RKO (cell line): ENCODE measurements at places on chromosomes 2 and 18.

DNA sequence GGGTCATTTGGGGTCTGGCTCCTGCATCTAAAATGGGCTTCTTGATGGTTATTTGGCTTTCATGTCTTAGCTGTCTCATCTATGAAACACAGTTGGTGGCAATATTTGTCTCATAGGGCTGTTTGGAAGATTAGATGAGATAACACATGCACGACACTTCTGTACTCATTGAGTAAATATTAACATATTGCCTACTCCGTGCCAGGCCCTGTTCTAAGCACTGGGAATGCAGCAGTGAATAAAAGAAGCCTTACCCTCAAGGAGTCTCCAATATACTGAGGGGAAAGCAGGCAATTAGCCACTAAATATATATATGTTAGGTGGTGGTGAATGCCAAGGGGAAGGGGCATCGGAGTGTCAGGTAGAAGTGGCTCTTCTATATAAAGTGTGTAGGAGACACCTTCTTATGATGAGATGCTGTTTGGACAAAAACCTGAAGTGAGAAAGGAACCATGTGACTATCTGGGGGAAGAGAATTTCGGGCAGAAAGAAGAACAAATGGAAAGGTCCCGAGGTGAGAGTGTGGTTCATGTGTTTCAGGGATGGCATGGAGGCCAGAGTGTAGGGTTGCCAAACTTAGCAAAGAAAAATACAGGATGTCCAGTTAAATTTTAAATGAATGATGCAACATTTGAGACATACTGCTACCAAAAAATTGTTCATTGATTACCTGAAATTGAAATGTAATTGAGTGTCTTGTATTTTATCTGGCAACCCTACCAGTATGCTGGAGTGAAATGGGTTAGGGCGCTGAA is 11.8 kb downstream of the SLC3A1 start:
- no peak for DNase-seq

DNA sequence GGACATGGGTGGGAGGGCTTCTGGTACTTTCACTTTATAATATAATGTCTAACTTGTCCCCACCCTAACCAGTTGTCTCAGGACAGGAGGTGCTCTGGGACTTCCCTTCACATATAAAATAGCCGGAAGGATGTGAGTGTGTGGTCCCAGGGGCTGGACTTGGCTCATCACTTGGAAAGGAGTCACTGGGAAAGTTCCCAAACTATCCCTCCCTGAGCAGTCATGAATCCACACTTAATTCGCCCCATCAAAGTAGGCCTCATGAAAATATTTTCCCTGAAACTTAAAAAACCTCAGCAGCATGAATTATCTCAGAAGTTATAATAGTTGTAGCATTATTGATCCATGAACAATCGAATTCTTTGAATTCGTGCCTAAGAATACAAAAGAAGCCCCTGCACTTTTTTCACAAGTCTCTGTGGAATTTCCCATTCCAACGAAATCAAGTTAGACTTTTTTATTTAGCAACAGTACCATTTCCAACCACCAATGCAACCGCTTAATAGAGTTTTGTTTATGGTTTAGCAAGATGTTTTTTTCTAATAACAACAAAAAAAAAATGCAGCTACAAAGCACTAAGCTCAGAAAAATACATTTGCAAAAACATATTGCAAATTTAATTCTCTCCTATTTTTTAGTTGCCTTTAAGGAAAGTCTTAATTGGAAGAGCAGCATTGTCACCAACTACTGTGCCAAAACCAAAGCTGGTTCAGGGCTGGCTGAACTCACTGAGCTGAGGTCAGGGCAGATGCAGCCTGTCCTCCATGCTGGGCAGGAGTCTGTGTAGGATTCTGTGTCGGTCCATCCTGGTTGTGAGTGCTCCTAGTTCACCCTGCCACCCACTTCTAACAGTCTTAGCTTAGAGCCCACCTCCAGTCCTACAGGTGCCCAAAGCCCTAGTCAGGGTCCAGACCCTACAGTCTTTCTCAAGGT is 68.8 kb upstream of the SPTBN1 start:
- DNase-seq: no peak

- DNase-seq: peak; percentile 61
Observed at GRCh38 chr18:79528846-79529245, 133.1 kb downstream of the NFATC1 start.

- DNase-seq: no peak
Observed at GRCh38 chr2:20421988-20422370, 24.9 kb upstream of the RHOB start.

DNA sequence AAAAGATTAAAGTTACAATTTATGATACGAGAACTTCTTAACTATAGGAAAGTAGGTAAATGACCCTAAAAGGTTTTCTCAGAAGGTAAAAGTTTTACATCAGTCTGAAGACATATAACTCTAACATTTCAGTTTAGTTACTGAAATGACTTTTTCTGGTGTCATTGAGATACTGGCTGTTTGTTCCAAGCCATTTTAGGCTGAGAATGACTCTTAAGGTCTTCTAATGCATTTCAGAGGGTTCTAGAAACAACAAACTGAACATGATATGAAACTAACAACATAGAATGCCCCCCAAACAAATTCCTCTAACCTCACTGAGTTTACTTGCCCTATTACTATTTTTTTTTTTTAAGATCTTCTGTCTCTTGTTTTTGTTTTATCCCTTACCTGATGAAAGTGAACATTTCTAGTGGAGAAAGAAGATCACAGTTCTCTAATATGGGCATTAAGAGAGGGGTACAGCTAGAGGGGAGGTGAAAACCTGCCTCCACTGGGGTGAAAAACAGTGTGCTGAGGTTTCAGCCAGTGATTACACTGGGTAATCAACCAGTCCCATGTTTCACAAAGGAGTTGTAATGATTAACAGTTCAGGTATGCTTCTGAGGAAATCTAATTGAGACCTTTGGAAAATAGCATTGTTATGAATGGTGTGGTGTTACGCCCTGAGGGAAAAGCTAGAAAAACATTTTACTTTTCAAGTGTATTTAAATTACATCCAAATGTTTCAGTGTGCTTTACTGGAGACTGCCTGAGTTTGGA is 11.2 kb downstream of the NABP1 start:
- peak; percentile 73 for DNase-seq

- DNase-seq: no peak
Observed at GRCh38 chr2:190452433-190452832, 44.3 kb downstream of the MFSD6 start.

- DNase-seq: no peak
Observed at GRCh38 chr18:46291149-46291548, 187.0 kb downstream of the HAUS1 start.

GRCh38 chr2:141711627-141712026 is 419.2 kb downstream of the LRP1B start:
- DNase-seq: no peak

DNA sequence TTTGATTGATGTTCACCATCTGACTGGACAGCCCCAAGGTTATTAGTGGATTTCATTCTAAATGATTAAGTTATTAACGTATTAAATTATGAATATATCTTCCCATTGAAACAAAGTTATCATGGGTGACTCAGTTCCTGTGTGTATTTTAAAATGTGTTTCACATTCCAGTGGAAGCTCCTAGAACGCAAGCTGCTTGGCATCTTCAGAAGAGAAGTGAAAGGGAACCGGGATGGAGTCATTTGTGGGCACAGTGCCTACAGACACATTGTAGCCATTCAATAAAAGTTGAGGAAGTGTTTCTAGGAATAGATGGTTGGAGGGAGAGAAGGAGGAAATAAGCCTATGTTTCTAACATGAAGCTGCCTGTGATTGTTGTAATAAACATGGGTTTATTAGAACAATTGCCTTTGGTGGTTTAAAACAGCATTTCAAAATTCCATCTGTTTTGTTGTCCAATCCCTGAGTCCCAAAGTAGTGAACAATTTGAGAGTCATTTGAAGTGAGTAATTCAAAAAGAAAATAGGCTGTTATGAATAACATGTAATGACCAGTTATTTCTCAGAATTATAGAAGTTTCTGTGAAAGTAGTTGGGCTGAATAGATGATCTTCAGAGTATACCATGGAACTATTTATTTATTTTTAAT is 143.5 kb downstream of the PKP4 start:
- DNase-seq: peak; percentile 80

- DNase-seq: no peak
Observed at GRCh38 chr2:108923019-108923700, 65.9 kb downstream of the EDAR start.

GRCh38 chr2:128318776-128319464 is at the start of gene HS6ST1:
HS6ST1 (minus strand) TSS chr2:128318868; CDS start chr2:128318563, 305 bp downstream.
- DNase-seq: peak; percentile 79

DNA sequence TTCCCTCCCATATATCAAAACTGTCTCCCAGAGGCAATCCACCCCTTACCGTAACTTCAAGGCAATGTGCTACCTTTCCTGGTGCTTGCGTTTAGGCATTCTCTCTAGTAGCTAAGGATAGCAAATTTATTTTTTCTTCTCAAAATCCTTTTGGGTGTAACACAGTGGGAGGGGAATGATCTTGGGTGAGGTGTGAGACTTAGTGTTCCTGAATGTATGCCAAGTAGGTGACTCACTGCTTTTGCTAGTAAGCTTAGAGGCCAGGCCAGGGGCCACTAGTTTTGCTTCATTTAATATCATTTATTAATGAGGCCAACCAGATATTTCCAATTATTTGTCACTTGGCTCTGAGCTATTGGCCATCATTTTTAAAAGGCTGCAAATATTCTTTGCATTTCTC is 135.5 kb downstream of the NAPG start:
- DNase-seq: peak; percentile 45

DNA sequence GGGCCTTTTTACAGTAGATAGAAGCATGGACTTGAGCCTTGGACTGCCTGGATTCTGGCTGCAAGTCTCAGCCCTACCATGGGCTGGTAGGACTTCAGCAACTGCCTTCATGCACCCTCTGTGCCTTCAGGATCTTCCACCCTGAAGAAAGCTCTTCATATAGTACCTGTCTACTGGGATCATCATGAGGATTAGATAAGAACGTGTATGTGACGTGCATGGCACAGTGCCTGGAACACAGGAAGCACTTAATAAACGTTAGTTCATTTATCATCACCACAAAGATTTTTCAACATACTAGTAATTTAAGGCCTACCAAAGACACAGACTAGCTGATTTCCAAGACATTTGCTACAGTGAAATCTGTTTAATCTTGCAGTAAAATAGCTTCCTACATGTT is 53.2 kb upstream of the ITM2C start:
- DNase-seq: no peak

GRCh38 chr2:108979461-108979860 is 9.6 kb downstream of the EDAR start:
- no peak for DNase-seq

- DNase-seq: no peak
Observed at GRCh38 chr18:75377258-75377657, 50.2 kb downstream of the SMIM21 start.

GRCh38 chr2:218980735-218981389 is 4.1 kb downstream of the FEV start:
- DNase-seq: no peak
